NCI-H2081 treated with DMSO at 0.1 percent for 48 hours (cell line): ENCODE measurements at places on chromosomes 16 and 17.

GRCh38 chr17:53218723-53219122, 604.0 kb upstream of the KIF2B start:
- no peak for DNase-seq

DNA sequence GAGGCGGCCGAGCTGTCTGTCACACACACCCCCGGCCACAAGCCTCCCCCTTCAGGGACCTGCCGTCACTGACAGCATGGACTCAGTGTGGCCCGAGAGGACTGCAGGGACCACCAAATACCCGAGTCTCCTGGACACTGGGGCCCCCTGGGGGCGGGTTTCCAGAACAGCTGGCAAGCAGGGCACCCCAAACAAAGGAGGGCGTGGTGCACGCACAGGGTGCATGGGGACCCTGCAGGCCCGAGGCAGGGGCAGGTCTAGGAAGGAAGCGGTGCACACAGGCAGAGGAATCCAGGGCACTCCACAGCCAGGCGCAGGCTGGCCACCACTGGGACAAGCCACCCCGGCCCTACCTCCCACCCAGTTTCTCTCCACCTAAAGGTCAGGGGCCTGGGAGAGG, 28.7 kb upstream of the ENPP7 start:
- no peak for DNase-seq

DNA sequence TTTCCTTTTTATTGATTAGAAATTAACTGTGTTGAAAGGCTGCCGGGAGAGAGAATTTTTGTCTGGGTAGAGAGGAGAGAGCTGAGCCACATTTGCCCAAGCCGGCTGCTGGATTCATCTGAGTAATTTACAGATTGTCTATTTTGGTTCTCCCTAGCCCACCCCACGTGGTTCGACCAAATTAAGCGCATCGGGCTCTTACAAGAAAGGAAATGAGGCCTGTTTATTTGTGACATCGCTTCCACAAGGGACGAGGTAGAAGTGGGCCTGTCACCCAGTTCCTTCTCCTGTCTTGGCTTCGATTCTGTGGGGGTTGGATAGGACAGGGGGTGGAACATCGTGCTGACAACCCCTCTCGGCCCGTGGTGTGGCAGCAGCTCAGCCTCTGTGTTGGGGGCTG, 42.9 kb downstream of the SYT17 start:
- no peak for DNase-seq

- no peak for DNase-seq
These were observed 112.7 kb downstream of the ADCY9 start for GRCh38 chr16:4003576-4003975.

DNA sequence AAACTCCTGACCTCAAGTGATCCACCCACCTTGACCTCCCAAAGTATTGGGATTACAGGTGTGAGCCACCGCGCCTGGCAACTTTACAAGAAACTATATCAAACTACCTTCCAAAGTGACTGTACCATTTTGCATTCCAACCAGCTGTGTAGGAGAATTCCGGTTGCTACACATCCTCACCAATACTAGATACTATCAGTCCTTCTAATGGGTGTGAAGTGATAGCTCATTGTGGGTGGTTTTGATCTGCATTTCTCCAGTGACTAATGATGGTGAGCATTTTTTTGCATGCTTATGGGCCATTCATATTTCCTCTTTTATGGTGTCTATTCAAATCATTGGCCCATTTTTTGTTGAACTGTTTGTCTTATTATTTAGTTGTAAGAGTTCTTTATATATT, 37.7 kb downstream of the SCNN1B start:
- DNase-seq = no peak

DNA sequence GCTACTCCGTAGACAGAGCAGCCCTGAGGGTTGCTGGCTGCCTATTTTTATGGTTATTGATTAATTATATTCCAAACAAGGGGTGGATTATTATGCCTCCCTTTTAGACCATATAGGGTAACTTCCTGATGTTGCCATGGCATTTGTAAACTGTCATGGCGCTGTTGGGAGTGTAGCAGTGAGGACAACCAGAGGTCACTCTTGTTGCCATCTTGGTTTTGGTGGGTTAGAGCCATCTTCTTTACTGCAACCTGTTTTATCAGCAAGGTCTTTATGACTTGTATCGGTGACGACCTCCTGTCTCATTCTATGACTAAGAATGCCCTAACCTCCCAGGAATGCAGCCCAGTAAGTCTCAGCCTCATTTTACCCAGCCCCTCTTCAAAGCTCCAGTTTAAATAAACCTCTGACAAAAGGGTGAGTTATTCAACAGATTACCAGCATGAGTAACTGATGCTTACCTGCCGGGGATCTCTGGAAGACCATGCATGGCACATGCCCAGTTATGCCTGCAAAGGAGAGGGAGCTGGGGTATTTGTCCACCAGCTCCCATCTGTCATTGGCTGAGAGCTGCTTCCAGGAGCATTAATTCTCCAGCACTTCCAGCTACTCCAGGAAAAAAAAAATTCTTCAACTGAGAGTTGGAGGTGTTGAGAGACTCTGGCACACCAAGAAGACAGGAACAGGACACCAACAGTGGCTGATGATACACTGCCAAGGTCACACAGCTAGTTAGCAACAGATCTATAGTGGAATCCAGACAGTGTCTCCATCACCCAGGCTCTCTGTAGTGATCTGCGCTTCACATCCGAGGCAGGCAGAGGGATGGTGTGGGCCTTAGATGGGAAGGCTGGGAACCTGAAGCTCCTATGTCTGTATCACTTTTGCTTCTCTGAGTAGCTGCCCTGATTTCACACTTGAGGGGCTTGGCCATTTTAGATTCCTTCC, 36.6 kb upstream of the IL21R start:
- DNase-seq = no peak

- no peak for DNase-seq
These were observed 120.4 kb downstream of the IRX3 start for GRCh38 chr16:54165912-54166865.

- no peak for DNase-seq
These were observed 5.7 kb upstream of the NR1D1 start for GRCh38 chr17:40105861-40106759.

DNA sequence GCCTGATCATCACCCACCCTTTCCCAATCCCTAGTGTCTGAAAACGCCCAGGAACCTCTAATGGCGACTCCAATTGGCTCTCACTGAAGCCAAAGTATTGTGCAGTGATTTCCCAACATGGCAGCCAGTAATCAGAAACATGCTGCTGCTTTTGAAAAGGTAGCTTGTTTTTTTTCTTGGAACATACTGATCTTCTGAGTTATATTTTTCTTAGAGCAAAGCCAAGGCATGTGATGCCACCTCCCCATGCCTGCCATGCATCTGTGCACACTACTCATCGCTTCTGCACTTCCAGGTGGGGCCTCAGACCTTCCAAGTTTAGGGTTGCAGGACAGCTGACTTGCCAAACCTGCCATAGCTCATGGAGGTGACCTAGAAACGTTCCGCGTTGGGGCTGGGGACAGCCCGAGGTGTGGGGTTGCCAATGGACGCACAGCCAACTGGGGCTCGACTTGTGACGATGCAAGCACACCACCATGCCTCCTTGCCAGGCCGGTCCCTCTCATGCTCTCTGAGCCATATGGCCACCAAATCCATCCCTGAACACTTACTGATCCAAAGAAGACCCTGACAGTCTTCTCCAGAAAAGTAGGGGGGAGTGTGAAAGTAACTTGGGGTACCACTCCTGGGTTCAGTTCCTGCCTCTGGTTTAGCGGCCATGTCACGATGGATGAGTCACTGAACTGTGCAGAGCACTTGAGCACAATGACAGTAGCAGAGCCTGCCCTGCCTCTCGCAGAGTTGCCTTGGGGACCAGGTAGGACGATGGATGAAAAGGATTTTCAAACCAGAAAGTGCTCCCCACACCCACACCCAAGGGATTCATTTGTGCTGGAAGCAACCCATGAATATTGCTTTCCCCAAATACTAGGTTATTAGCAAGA, 155.7 kb downstream of the CCDC182 start:
- no peak for DNase-seq

DNA sequence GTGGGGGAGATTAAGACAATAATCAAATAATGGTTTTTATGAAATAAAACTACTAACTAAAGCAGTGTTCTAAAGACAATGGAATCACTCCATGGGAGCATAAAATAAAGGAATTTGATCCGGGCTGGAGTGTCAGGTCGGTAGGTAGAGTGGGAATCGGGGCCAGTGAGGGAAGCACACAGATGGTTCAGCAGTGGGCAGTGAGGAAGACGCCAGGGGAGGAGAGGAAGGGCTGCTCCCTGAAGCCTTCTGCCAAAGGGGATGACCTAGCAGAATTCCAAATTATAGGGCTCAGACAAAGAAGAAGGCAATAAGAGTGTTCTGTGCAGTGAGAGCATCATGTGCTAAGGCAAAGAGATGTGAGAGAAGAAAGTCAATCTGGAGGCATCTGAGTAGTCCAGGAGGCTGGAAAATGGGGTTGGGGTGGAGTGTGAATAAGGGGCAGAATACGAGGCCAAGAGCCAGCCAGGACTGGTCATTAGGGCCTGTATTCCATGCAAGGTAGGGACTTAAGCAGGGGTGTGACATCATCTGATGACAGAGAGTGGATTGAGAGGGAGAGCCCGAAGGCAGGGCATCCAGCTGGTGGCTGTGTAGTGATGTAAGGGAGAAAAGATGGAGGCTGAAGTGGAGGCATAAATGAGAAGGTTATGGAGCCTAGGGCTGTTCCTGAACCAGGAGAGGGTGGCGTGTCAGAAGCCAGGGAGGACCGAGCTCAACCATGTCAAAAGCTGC, 137.6 kb downstream of the COPRS start:
- DNase-seq = no peak

DNA sequence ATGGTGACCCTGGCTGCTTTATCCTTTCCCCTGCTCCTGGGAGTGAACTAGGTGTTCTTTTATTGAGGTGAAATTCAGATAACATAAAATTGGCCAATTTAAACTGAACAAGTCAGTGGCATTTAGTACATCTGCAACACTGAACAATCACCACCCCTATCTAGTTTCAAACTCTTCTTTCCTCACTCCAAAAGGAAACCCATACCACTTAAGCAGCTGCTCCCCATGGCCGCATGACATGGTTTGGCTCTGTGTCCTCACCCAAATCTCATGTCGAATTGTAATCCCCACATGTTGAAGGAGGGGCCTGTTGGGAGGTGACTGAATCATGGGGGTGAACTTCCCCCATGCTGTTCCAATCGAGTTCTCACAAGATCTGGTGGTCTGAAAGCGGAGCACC, 154.1 kb downstream of the STX8 start:
- DNase-seq = no peak

DNA sequence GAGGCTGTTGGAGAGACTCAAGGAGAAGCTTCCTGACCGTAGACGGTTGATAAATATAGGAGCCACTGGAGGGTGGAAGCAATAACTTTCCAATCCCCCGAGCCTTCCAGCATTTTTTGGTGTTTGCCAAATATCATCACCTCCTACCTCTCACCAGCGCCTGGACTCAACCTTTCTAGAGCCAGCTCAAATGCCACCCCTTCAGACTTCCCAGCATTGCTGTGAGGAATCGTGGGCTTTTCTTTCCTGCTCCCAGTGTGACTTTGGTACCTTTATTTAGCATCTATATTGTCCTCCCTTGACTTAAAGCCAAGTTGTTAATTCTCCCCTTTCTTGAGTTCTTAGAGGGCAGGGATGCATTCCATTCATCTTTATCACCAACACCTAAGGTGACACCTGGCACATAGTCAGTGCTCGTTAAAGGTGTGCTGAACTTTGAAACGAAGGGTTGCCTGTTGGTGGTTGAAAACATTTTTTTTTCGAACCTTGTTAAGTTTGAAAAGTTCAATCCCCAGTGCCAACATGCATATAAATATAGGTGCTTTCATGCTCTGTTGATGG, 35.3 kb upstream of the CCR7 start:
- no peak for DNase-seq

DNA sequence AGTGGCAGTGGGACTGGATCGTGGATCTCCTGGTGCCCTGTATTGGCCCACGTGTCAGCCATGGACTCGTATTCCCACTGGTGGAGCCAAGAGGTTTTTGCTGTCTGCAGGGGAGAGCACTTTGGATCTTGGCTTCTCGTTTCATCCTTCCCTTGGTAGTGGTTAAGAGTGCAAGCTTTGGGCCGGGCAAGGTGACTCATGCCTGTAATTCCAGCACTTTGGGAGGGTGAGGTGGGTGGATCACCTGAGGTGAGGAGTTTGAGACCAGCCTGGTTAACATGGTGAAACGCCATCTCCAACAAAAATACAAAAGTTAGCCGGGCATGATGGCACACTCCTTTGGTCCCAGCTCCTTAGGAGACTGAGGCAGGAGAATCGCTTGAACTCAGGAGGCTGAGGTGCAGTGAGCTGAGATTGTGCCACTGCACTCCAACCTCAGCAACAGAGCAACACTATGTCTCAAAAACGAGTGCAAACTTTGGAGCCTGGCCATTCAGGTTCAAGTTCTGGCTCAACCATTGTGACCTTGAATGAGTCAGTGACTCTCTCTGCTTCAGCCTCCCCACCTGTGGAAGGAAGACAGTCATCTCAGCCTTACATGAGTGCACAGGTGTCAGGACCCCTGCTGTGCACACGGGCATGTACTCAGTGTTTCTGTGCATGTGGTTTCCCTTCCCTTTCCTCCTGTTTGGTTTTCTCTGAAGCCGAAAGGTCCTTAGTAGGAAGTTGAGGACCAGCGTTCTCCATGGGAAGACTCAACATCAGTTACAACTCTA, 57.4 kb downstream of the PLCG2 start:
- no peak for DNase-seq

DNA sequence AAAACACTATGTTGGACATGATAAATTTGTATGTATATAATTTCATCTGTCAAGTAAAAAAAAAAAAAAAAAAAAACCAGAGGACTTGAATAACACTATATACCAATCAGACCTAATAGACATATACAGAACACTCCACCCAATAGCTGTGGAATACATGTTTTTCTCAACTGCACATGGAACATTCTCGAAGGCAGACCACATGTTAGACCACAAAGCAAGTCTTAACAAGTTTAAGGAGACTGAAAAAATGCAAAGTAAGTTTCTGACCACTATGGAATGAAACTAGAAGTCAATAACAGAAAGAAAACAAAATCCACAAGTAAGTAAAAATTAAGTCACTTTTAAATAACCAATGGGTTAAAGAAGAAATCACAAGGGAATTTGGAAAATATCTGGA, 8.4 kb upstream of the CNTNAP4 start:
- no peak for DNase-seq

GRCh38 chr16:21611556-21612384, 12.4 kb downstream of the METTL9 start:
- DNase-seq = no peak

GRCh38 chr17:43790311-43790940, 10.2 kb downstream of the CFAP97D1 start:
- DNase-seq = no peak

GRCh38 chr16:56610017-56610608, 1.7 kb downstream of the MT2A start:
- no peak for DNase-seq

DNA sequence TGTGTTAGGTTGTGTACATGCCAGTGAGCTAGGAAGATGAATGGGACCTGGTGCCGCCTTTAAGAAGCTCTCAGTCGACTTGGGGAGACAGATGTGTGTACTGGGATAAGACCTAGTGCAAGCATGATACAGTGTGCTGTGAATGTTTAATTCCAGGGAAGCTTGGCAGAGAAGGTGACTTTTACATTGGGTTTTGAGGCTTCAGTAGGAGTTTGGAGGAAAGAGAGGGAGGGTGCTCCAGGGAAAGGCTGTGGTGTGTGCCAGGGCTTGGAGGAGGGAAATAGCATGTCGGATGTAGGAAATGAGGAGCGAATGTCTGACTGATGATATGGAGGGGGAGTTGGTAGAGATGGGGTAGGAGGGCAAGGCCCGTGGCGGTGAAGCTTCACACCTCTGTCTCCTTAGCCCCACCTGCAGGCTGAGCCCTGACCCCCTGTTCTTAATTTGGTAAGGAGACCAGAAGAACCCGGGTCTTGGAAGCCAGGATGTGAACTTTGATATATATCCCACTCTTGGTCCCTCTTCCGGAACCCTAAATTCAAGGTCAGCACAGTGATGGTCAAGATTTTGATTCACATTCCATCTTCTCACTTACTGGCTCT, 76.6 kb downstream of the PLCG2 start:
- no peak for DNase-seq
